Gastrocnemius medialis (tissue), 4 donors: ENCODE measurements at places on chromosomes 3 and 15. TPM values are rescaled to one million over a fixed set of nuclear protein-coding genes. Genes with fewer than 3 reads are reported as not detected.

UBE2E1 gene
- 88.8 TPM for total RNA-seq

SNTN gene
- not detected for total RNA-seq

GRCh38 chr3:53196575-53197407 is 35.8 kb downstream of the PRKCD start:
- H3K27me3 ChIP-seq = no peaks in the 10 kb centered on the region
- no peak overlapping the region for H3K27ac ChIP-seq
- H3K36me3 ChIP-seq = no peaks in the 10 kb centered on the region
- DNase-seq = no peak

DNA sequence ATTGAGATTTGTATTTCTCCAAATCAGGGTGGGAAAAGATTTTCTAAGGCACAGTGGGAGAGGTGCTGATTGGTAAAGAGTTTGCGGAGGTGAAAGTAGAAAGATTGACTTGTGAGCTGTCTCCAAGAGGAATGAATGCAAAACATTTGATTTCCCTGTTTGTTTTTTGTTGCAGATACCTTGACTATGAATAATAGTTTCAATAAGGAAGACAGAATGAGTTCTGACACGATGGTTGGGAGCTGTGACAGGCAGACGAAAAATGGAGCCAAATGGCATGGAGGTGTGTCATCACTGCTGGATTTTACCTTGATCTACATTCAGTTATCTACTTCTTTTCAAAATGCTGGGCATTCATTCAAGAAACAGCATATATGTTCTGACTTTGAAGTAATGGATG is 145.1 kb downstream of the NFKBIZ start:
- no peak overlapping the region for H3K27ac ChIP-seq
- no peaks in the 10 kb centered on the region for H3K36me3 ChIP-seq
- H3K27me3 ChIP-seq = no peaks in the 10 kb centered on the region

GRCh38 chr3:124347418-124347817 is 355.5 kb upstream of the ROPN1 start:
- no peaks in the 10 kb centered on the region for H3K4me1 ChIP-seq
- no peaks in the 10 kb centered on the region for H3K27me3 ChIP-seq
- no peak overlapping the region for H3K27ac ChIP-seq
- no peak overlapping the region for H3K4me3 ChIP-seq
- no peaks in the 10 kb centered on the region for H3K36me3 ChIP-seq

- no peak overlapping the region for H3K4me3 ChIP-seq
- no peaks in the 10 kb centered on the region for H3K4me1 ChIP-seq
- H3K27ac ChIP-seq = no peak overlapping the region
- no peaks in the 10 kb centered on the region for H3K36me3 ChIP-seq
Measured at GRCh38 chr15:82030176-82030575, 15.6 kb downstream of the MEX3B start.

DNA sequence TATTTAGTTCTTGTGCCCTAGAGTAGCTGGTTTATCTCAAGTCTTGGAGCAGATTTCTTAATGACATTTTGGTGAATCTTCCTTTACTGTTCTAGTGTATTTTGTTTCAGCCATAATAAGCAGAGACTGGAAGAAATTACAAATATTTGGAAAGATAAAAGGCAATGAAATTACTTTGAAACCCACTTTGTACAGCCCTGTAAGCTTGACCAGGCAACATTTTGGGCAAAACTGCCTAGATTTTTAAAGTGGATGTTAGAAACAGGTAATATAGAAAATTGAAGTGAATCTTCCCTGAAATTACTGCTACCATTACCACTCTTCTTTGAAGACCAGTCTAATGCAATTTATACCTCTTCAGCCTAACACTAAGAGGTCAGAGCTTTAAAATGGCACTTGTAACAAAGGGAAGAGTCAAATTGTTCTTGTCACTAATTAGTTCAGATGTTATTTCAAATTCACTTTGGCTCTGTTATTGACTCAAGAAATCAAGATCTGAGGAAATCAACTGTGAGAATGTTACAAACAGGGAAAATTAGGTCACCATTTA is 589.4 kb downstream of the NLGN1 start:
- no peaks in the 10 kb centered on the region for H3K27me3 ChIP-seq
- no peaks in the 10 kb centered on the region for H3K36me3 ChIP-seq

- H3K4me1 ChIP-seq = peaks cover 14% of the 10 kb centered on the region
- no peak for DNase-seq
- H3K27ac ChIP-seq = no peak overlapping the region
- no peaks in the 10 kb centered on the region for H3K36me3 ChIP-seq
- no peaks in the 10 kb centered on the region for H3K27me3 ChIP-seq
- no peak overlapping the region for H3K4me3 ChIP-seq
Measured at GRCh38 chr3:186208296-186208989, 99.6 kb upstream of the ETV5 start.

DNA sequence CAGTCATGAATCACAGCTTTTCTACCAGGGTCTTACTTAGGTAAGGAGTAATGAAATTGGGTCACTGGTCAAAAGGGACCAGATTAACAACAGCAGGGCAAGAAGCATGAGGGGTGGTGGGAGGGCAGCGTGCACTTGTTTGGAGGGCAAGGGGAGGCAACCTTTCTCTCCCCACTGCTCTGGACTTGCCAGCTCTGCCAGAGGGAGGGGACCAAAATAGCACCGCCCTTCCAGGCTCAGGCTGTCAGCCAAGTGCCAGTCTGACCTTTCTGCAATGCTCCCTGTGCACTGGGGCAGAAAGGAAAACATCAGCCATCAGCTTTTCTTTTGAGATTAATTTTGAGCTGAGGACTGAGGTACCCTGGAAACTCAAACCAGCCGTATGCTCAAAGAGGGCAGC is 4.5 kb upstream of the ULK3 start:
- no peaks in the 10 kb centered on the region for H3K27me3 ChIP-seq
- peak overlapping the region; percentile 68 for H3K27ac ChIP-seq
- no peak overlapping the region for H3K4me3 ChIP-seq
- no peak for DNase-seq

- no peaks in the 10 kb centered on the region for H3K36me3 ChIP-seq
- H3K27ac ChIP-seq = peak overlapping the region; percentile 95
- no peak overlapping the region for H3K4me3 ChIP-seq
- H3K4me1 ChIP-seq = peaks cover 83% of the 10 kb centered on the region
- no peaks in the 10 kb centered on the region for H3K27me3 ChIP-seq
Measured at GRCh38 chr3:66439666-66440344, 61.0 kb downstream of the LRIG1 start.

GRCh38 chr15:26352406-26352805 is 420.5 kb downstream of the GABRB3 start:
- no peaks in the 10 kb centered on the region for H3K36me3 ChIP-seq
- no peak overlapping the region for H3K27ac ChIP-seq
- H3K4me3 ChIP-seq = no peak overlapping the region
- DNase-seq = no peak
- H3K4me1 ChIP-seq = no peaks in the 10 kb centered on the region

- no peaks in the 10 kb centered on the region for H3K4me1 ChIP-seq
- no peak for DNase-seq
- H3K36me3 ChIP-seq = no peaks in the 10 kb centered on the region
- no peak overlapping the region for H3K4me3 ChIP-seq
- H3K27ac ChIP-seq = no peak overlapping the region
Measured at GRCh38 chr3:99666201-99666600, 27.8 kb downstream of the COL8A1 start.

DNA sequence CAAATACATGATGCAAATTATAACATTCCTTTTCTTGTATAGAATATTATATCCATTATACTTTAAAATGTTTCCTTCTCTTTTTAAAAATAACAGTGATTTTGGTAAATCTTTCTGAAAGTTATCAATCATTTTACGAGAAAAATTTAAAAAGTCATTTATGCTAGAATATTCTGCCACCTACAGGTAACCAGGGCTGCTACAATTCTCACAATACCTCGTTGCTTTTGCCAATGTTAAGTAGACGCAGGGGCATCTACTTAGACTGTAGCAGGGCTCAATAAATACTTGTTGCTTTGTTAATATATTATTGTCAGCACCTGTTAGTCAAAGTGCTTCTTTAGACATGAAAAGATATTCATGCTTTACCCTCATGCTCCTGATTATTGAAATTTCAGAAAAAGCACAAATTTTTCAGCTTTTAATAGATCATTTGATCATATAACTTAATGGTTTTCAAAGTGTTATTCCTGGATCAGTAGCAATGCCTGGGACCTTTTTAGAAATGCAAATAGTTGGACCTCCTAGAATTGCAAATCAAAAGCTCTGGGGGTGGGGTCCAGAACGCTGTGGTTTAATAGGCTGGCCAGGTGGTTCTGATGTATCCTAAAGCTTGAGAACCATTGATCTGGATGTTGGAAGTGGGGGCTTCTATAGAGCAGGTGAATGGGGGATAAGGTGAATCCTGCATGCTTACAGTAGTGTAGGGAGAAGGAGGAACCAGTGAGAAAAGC is 223.6 kb upstream of the PDZRN3 start:
- DNase-seq = no peak
- H3K4me1 ChIP-seq = no peaks in the 10 kb centered on the region
- H3K27me3 ChIP-seq = no peaks in the 10 kb centered on the region
- H3K27ac ChIP-seq = no peak overlapping the region
